ENCODE measurements at places on chromosomes 1 and 21.
A peak's percentile ranks its signal among the peaks of the same experiment; 100 is the strongest.

GRCh38 chr1:218573925-218574324, 228.8 kb downstream of the TGFB2 start:
- no peak for DNase-seq

DNA sequence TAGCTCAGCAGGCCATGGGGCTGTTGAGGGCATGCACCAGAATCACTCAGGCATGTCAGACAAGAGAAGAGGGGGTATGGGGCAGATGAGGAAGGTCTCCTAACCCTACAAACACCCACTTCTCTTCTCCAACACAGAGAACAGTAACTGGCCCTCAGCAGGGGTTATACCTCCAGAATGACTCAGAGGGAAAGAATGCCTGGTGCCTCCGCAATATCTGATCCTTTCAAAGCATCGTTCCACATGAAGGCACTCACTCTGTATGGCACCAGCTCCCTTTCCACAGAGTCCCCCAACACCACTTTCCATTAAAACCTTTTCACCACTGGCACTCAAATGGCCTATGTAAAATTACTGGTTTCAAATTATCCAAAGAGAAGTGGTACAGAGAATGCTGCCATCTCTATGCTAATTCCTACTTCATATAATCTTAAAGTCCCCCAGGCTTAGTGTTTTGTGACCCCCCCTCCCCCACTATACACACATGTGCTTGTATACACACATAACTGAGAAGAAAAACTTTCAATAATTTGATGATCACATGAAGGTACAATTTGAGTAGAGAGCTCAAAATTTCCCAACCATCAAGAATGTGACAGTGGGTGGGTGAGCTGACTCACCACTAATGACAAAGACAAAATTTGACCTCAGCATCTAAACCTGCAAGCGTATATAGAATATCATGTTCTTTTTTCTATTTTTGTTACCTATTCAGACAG, 91.5 kb downstream of the SIPA1L2 start:
- no peak for DNase-seq

DNA sequence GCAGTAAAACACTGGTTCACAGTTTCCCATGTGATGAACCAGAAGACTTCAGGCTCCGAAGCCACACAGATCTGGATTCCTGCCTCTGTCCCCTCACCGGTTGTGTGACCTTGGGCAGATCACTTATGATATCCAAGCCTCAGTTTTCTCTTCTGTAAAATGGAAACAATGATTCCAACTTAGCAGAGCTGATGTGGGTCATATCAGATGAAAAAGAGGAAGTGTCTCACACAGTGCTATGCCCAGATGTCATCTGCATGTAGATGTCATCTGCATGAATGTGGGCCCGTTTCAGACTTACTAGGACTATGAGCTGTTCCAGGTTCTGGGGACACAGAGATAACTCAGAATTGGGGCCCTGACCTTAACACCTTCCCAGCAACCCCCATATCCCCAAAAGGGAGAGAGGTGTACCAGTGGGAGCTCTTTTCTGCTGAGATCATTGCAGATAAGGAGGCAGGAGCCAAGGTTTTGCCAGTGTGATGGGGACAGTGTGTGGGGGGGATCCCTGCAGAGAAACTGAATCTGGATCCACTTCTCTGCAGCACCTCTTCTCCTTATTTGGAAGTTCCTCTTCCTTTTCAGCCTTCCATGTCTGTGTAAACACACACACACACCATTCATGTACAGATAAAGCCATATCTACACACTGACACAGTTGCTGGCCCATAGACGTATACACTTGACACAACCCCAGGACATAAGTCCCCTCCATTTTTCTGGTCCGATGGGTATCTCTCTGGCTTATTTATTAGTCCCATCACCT, 5.0 kb upstream of the ADGRB2 start:
- no peak for DNase-seq

DNA sequence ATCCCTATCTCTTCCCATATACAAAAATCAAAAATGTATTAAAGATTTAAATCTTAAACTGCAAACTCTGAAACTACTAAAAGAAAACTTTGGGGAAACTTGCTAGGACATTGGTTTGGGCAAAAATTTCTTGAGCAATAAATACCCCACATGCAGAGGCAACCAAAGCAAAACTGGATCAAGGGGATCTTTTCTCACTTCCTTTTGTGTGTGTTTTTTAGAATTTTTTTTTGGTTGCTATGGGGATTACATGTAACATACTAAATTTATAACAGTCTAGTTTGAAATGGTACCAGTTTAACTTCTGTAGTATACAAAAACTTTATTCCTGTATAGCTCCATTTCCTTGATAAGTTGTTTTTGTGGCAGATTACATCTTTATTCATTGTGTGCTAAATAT, 16.8 kb downstream of the MAST2 start:
- DNase-seq = no peak

DNA sequence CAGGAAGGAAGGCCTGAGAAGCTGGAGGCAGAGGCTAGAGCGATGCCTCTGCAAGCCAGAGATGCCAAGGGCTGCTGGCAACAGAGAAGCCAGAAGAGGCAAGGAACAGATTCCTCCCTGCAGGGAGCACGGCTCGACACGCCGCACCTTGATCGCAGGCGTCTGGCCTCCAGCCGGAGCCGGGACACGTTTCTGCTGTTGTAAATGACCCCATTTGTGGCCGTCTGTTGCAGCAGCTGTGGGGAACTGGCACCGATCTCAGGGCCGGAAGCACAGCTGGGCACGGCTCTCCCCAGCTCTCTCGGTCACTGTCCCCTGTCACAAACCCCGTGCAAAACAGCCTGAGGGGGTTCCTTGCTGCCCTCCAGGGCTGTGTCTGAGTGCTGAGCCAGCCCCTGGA, 59.6 kb downstream of the SIK1 start:
- DNase-seq = no peak

DNA sequence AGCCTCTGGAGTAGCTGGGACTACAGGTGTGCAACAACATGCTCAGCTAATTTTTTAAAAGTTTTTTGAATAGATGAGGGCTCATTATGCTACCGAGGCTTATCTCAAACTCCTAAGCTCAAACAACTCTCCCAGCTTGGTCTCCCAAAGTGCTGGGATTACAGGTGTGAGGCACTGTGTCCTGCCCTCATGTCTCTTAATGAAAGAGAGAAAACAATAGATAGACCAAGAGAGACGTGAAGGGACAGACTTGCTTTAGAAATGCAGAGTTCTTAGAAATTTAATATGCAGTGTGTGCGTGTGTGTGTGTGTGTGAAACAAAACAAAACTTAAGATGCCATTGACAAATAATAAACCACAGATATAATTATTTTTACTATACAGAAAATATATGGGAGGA, 105.2 kb downstream of the ST3GAL3 start:
- DNase-seq = no peak

DNA sequence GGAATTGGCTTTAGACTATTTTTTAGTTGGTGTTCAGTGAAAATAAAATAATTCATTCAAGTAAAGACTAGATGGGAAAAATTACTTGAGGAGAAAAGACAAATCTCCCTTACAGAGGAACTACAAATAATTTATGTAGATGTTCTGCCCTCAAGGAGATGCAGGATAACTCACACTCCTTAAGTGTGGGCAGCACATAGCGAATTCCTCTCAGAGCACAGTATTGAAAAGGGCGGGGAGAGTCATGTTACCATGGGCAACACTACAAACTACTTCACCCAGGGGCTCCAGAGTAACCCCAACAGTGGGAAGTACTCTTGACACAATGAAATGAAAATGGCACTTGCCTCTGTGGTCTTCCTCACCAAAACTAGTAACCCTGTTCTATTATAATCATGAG, 20.6 kb upstream of the LAMC2 start:
- DNase-seq = no peak

GRCh38 chr1:6353955-6354658, 39.5 kb downstream of the ACOT7 start:
- no peak for DNase-seq

DNA sequence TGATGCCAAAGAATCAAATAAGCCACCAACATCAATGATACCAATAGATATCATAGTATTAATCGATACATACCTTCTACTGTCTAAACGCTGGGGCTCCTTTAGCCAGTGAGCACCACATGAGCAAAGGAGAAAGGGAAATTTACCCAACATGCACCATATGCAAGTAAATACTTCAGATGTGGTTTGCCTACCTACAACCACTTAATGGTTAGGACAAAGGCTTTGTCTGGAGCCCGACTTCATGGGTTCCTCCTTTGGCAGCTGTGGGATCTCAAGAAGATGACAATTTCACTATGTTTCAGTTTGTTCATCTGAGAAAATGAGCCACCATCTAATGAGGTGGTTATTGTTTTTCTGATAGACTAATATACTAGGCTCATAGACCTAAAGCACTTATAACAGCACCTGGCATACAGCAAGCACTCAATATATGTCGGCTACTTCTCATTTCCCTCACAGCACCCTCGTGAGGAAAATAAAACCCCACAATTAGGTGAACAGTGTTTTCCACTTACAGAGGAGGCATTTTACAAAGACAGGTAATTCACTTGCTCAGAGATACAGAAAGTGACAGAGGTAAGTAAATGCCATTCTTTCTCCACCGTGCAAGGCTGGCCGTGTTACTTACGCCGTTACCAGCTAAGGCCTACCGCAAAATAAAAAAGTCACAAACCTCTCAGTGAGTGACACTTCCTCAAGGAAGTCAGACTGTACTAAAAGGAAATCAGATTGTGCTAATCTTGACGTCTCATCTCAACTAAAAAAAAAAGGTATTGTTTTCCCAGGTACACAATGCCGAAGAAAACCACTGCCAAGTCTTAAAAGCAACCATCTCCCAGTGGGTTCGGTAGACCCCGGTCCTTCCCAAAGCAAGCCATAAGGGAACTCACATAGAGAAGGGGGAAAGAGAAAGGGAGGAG, 1.6 kb downstream of the TTC13 start:
- DNase-seq = peak; percentile 35

GRCh38 chr1:8065369-8065768, 39.3 kb upstream of the ERRFI1 start:
- DNase-seq = no peak
